H1 (cell line): ENCODE measurements at places on chromosomes 4 and X. TPM values are rescaled to one million over a fixed set of nuclear protein-coding genes. Genes with fewer than 3 reads are reported as not detected.

MTNR1A gene
- total RNA-seq: 0.45 and 0.50 TPM in 2 replicates

DNA sequence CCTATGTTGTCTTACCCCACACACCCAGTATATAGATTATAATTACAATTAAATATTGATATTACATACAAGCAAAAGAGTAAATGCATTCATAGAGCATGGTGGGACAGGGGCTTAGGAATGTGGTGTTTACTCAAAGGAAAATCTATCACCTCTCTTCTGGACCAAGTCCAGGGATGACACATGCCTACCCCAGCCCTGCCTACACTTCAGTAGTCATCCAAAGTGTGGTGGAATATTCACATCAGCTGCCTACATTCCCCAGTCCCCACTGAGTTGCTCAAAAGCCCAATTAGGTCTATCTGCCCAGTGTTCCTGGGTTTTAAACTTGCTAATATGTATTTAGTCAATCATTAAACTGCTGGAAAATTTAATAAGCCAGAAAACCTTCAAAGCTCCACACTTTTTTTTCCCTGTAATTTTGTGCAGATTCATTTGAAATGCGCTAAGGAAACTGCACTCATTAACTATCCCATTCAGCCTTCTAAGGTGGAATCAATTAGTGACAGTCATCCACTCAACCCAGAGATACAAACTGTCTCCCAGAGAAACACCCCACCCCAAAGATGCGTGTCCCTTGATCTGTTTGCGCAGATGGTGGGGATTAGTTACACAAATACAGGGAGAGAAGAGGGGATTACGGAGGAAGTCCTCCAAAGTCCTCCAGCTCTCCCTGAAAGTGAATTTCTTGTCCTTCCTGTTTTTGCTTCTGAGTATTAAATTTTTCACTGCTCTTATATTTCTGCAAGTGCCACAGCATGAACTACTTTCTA is 91.7 kb upstream of the KDR start:
- DNase-seq: no peak

GRCh38 chr4:16694173-16694883 is 204.1 kb downstream of the LDB2 start:
- no peak for DNase-seq

CCDC158 gene
- not detected in 2 replicates for total RNA-seq

BEND2 gene
- not detected in 2 replicates for total RNA-seq
